ENCODE measurements at places on chromosomes 2 and 18.
A peak's percentile ranks its signal among the peaks of the same experiment; 100 is the strongest.

GRCh38 chr2:238024986-238025385 is 35.8 kb upstream of the SCLY start:
- no peak for DNase-seq

DNA sequence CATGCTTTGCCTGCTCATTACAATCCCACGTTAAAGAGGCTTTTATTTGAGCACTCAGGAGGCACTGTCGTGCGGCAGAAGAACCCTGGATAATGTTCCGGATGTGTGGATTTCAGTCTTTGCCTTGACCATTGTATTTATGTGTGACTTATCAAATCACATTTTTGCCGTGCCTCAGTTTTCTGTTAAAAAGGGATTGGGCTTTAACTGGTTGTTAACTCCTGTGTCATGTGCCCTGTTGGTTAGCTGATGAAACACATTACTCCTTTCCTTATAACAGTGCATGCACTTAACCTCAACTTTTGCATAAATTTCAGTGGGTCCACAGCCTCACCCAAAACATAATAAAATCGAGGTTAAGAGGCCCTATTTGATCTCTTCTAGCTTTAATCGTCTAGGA is 52.7 kb downstream of the NAB1 start:
- DNase-seq, result no peak

DNA sequence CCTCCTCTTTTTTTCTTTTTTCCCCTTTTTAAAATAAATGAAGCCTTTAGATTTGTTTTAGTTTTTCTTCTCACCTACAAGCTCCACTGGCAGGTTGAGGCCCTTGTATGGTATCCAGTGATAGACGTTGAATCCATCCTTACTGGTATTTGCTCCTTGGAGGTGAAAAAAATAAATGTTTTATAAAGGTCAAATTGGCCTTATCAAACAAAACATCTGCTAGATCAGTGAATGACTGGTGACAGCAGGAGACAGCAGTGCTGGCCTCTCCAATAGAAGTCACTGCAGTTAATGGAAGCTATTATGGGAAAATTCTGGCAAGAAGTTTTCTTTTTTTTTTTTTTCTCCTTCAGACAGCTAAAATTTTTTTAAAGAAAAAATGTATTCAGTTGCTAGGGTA is 12.6 kb upstream of the SP9 start:
- no peak for DNase-seq

- no peak for DNase-seq
Measured at GRCh38 chr18:3919396-3920061, 469.6 kb downstream of the TGIF1 start.

DNA sequence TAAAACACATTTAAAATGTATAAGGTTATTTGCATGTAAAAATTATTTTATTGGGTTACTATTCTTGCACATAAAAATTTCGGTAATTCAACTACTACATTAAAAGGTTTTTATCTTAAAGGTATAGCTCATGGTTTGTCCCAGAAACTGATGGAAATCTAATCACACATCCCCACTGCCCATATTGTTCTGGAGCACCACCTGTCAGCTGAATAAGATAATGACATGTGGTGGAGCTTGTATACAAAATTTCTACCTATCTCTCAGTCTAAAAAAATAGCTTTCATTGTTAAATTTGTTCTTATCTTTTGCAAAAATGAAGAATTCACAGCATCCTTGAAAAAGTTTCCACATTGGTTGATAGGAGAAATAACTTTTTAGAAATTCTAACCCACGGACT is 18.3 kb downstream of the ERBB4 start:
- no peak for DNase-seq

- peak; percentile 44 for DNase-seq
Measured at GRCh38 chr2:127455566-127456493, 37.6 kb downstream of the PROC start.

Measured in NT2/D1 (cell line).